T-helper 17 cell (primary cell): ENCODE measurements at places on chromosomes 12 and 14.

DNA sequence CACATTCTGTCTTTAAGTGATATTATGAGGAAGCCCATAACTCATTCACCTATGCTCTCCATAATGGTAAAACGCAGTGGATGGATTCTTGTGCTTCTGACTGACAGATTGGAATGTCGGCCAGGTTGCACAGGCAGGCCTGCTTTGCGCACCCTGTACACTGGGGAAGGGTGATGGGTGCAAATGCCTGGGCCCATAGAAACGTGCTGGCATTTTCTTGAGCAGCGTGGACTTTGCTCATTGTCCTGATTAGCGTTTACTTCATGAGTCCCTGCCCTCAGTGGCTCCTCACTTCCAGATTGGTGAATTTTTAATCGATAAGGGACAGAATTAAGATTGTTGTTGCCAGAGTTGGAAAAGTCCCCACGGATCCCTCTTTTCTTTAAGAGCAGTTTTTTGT lies 80.9 kb upstream of the TRAF3 start:
- DNase-seq: no peak

GRCh38 chr12:127810041-127810440 lies 456.9 kb upstream of the TMEM132C start:
- DNase-seq: no peak

DNA sequence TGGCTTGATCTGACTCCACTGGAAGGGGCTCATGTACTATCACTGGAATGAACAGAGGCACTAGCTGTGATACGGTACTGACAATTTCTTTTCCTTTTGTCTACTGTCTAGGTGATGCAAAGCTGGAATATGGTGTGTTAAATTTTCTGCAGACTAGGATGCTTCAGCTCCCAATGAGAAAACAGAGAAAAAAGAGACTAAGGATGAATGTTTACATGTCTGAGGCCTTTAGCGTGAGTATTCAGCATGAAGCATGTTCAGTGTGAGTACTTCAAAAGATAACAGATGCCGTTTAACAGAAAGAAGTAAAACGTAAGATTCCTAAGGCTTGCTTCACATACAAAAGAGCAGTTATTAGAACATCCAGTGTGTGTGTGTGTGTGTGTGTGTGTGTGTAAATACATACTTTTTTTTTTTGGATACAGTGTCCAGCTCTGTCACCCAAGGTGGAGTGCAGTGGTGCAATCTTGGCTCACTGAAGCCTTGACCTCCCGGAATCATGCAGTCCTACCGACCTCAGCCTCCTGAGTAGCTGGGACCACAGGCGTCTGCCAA lies 92.3 kb upstream of the FERMT2 start:
- DNase-seq: no peak

DNA sequence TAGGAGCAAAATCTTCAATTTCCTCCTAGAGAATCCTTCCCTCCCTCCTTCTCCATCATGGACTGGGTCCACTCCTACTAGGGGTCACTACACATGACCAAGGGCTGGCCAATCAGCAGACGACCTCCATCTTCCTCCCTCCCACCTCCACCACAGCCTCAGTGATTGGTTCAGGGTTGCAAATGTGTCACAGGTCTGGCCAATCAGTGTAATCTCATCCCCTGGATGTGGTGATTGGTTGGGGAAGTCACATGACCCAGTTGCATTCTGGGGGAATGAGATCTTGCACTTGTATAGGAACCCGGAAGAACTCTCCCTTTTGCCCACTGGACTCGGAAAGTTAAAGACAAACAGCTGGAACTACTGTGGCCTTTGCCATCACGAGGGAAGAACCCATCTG lies 169.2 kb downstream of the PIWIL1 start:
- no peak for DNase-seq

- peak; percentile 23 for DNase-seq
Observed at GRCh38 chr14:34227834-34228649, 234.0 kb downstream of the SPTSSA start.

DNA sequence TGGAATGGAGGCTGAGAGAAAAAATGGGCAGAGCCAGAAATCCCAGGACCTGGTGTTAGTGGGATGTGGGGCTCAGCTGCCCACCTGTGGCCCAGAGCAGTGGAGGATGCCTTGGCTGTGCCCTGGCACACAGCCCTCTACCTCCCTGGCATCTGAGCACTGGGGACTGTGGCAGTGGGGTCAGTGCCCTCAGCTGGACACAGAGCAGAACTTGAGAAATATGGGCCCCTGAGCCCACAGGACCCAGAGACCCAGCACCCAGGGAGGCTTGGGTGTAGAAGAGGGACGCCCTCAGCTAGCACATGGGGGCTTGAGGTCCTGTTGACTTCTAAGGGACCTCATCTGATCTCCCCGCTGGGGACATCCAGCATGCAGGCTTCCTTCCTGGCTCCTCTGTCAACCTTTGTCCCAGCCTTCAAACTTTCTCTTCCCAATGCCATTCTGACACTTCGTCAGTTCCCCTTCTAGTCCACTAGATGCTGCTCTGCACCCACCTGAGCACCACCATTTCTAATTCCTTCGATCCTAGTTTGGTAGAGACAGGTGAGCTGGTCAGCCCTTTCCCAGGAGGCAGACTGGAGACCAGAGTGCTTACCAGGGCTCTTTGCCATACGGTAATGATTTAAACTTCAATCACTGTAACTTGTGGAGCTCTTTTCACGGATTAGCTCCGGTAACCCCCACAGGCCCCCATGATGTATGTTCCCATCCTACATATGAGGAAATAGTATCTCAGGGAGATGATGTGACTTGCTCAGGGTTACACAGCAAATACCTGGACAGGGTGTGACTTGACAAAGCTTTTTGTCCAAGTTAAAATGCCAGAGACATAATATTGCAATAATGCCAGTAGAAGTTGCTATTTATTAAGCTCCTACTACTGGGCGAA lies 143.7 kb downstream of the ASCL4 start:
- no peak for DNase-seq

DNA sequence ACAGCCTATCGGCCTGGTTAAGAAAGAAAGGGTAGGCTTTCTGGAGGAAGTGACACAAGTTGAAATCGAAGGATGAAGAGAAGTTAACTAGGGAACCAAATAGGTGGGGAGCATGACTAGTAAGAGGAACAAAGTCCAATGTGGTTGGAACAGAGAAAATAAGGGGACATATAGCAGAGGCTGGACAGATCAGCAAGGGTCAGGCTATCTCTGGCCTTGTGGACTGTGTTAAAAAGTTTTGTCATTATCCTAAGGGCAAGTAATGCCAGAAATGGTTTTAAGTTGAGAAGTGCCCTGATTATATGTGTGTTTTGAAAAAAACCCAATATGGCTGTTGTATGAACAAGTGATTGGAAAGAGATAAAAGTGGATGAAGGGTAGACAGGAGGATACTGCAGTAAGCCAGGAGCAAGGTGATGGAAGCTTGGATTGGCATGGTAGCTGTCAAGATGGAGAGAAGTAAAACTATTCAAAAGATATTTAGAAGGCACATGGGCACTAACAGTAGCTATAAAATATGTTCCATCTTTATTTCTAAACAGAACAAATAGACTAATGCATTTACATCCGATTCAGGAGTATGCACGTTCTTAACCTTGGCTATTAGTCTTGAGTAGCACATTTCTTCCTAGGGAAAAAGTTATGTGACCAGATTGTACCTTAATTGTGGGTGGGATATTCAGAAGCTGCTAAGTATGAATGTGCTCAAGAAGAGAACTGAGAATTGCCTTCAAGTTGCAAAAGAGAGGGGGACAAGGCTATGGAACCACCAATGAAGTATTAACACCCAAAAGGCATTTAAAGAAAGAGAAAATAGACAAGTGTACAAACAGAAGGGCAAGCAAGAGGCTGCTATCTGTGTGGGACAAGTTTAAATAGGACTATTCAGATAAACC lies 46.8 kb upstream of the OR5AU1 start:
- no peak for DNase-seq

DNA sequence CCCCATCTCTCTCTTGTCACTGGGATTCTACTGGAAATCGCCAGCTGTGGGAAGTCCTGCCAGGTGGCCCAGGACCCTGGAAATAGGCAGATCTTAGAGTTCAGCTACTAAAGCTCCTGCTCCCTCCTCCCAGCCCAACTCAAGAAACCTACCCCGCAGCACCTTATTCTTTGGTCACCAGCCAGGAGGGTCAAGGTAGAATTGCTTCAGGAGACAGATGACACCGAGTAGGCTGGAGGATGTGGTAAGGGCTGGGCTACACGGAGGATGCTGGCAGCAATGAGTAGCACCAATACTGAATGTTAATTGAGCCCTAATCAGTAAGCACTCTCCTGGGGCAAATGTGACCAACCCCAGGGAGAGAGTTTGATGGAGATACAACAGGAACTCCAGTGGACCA lies 119.7 kb upstream of the VASH1 start:
- no peak for DNase-seq

GRCh38 chr14:52032204-52032801 lies 36.6 kb downstream of the NID2 start:
- DNase-seq: no peak

DNA sequence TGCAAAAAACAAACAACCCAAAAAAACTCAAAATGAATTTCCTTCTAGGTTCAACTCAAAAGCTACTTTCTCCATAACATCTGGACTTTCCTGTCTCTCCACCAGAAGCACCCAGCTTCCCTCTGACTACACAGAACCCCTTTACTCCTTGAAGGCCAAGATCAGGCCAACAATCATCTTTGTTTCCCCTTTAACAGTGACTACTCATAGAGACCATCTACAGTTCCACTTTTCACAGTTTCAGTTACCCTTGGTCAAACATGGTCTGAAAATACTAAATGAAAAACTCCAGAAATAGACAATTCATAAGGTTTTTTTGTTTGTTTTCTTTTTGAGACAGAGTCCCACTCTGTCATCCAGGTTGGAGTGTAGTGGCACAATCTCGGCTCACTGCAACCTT lies 11.8 kb downstream of the GCH1 start:
- DNase-seq: no peak

GRCh38 chr14:75825147-75825592 lies 156.6 kb downstream of the TGFB3 start:
- no peak for DNase-seq

- no peak for DNase-seq
Observed at GRCh38 chr14:55805250-55805649, 225.2 kb downstream of the KTN1 start.

DNA sequence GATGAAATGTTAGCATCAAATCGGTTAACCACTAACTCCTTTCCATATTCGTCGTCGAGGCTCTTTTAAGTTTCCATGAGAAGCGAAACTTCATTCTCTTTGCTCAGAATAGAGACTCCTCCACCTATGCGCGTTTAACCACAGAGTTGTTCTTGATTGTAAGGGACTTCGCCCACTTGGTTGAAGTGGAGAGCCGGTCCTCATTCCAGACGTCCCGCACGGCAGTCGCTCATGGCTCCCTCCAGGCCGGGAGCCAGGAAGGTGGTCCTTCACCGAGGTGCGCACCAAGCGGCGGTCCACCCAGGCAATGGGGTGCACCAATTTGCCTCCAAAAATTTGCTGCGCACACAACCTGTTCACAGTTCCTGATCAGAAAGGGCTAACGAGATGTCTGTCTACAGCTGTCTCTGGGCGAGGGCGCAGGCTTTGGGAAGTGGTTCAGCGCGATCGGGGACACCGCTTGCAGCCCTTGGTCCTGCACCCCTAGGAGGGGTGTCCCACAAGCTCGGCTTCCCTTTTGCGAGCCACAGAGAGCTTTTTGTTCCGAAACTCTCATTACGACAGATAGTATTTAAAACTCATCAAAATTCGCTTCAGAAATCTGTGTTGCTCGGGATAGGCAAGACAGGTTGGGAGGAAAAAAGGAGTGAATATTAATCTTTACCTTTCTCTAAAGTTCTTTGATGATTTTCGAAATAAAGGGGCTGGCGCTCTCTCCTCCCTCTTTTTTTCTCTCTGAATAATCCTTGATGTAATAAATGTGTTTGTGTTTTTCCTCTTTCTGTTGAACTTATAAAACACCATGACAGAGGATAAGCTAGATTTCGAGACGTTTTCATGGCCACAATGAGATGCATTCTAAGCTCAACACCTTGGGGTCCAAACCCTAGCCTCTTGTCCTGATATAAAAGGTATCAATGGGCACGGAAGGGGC lies 6.4 kb upstream of the ALX1 start:
- no peak for DNase-seq

DNA sequence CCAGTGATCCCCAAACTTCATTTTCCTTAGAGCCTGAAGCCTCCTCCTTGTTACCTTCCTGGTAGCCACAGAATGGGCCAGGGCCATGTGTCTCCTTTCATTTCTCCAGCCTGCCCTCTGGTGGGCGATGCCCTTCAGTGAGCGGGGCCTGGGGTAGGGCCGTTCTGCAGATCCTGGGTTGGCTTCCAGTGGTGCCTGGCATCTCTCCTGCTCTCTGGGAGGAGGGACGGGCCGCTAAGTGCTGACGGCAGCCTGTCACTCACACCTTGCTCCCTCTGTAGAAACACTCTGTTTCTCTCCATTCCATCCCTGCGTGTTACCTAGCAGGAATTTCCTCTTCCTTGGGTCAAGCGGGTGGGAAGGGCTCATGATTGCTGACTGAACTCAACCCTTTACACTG lies 232.1 kb downstream of the CACNA1C start:
- DNase-seq: no peak

DNA sequence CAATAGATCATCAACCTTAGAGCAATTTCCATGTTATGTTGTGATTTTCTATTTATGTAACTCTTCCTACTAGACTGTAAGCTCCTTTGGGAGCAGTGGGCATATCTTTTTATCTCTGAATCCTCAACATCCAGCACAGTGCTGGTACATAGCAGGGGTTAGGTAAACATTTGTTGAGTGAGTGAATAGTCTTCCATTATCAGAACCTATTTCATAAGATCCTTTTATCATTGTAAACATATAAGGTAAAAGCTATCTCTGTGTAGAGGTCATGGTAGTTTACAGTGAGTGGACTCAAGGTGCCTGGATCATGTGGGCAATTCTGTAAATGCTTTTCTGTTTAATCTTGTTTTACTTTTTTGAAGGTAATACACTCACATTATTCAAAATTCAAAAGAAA lies 15.1 kb downstream of the FKBP11 start:
- no peak for DNase-seq

GRCh38 chr12:3661028-3661427 lies 91.9 kb downstream of the CRACR2A start:
- no peak for DNase-seq

DNA sequence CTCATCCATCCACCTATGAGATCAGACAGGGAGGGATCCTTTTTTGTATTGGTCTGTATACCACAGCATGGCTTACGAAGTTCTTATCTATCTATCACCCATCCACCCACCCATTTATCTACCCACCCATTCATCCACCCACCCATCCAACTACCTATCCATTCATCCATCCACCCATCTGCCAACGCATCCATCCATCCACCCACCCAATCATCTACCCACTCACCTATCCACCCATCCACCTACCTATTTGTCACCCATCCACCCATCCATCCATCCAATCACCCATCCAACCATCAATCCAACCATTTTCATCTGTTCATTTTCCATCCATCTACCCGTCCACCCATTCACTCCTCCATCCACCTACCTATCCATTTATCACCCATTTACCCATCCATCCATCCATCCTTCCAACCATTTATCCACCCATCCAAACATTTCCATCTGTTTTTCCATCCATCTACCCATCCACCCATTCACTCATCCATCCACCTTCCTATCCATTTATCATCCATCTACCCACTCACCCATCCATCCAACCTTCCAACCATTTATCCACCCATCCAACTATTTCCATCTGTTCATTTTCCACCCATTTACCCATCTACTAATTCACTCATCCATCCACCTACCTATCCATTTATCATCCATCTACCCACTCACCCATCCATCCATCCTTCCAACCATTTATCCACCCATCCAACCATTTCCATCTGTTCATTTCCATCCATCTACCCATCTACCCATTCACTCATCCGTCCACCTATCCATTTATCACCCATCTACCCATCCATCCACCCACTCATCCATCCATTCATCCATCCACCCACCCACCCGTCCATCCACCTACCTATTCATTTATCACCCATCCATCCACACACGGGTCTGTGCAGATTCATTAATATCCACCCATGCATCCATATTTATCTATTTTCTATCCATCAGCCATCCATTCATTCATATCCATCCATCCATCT lies 13.3 kb downstream of the SDS start:
- no peak for DNase-seq
